Esophagus squamous epithelium (tissue), 5 donors: ENCODE measurements at places on chromosomes 7 and 10.

DNA sequence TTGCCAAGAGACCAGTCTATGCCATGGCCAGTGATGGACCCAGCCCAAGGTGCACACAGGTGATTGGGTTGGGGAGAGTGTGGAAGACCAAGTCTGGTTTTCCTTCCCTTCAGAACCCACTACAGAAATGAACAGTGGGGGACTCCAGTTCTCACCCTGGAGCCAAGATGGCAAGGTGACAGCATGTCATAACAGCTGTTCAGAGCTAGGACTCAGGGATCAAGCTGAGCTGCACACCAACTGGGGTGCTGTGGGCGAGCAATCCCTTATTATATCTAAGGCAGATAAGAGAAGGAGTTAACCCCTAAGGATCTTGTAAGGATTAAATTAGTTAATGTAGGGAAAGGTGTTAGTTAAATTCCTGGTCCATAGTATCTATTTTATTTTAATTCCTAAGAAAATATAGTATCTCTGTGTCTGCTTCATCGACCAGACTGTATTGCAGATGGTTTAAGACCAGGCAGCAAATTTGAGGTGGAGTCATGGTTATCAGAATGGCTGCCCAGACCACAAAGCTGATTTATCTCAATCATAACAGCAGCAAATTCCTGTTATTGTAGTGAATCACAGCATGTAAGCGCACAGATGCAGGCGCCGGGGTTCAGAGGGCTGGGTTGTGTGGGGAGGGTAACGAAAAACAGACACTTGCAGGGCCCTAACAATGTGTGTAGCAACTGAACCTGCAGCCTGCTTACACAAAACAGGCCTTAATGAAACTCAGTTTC lies 208.7 kb upstream of the ZNF32 start:
- DNase-seq = no peak

DNA sequence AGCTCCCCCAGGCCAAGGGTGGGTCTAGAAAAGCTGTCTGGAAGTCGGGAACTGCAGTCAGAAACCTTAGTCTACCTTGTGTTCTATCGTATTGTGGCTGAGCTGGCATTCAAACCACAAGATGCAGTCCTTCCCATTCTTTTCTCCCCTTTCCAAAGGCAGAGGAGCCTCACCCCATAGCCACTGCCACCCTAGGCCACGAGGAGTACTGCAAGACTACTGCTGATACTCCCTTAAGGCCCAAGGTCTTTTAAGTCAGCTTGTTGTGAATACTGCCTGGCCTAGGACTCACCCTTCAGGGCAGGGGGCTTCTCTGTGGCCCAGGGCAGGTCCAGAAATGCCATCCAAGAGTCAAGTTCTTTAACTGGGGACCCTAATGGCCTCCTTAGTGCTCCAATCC lies 214.5 kb upstream of the CNTNAP2 start:
- no peak for DNase-seq

GRCh38 chr10:27360581-27361172 lies 120.1 kb upstream of the ACBD5 start:
- DNase-seq = no peak

GRCh38 chr10:101649525-101650085 lies 45.4 kb downstream of the FBXW4 start:
- no peak for DNase-seq

- no peak for DNase-seq
Observed at GRCh38 chr10:78381107-78381506, 347.4 kb downstream of the RPS24 start.

DNA sequence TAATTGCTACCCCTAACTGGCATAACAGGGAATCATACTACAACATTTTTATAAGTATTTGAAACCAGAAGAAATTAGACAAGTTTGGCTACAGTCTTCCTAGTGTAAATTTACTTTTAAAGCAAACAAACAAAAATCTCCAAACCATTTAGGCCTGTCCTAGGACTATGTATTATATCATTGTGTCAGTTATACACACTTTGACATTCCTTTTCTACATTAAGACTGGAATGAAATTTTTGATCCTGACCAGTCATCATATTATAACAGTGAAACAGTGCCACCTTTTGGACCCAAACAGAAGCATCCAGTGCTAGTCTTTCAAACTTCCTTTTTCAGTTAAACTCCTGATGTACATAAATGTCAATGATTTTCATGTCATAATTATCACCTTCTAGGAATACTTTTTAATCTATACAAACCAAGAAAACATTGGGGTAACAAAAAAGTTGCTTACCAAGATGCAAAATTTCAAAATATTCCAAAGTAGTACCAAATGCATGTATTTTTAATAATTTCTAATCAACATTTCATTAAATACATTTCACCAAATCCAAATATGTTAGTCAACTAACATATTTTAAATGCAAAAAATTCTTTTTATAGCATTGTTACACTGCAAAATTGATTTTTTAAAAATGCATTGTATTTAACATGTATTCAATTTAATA lies 75.7 kb downstream of the IMMP2L start:
- DNase-seq = no peak

DNA sequence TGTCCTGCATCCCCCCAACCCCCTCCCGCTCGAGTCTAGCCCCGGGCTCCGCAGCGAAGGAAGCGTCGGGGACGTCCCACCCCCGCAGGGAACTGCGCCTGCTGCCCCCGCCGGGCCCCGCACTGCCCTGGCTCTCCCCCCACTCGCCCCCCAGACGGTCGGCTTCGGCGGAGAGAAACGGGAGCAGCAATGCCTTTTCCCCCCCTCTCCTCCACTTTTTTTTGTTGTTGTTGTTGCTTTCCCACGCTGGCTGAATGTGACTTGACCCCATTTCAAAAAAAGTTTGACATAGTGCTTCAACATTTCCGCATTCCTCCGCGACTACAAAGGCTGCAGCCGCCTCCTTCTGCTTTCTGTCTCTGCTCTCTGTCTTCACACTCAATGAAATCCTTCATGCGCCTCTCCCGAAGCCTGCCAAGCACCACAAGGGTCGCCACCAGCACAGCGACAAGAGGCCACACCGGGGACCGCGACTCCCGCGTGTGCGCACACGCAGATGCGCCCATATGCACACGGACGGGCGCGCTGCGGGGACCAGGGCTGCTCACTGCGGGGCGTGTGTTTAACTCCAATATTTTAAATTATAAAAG lies 1.0 kb downstream of the CDK6 start:
- DNase-seq = no peak

- DNase-seq = no peak
Observed at GRCh38 chr10:38157270-38157685, 63.1 kb downstream of the ZNF37A start.
